ENCODE measurements at places on chromosomes 6 and 20.

- no peak for DNase-seq
Measured at GRCh38 chr6:140462453-140463311, 1088.2 kb upstream of the CITED2 start.

GRCh38 chr20:10578607-10579006, 95.2 kb downstream of the JAG1 start:
- DNase-seq: no peak

DNA sequence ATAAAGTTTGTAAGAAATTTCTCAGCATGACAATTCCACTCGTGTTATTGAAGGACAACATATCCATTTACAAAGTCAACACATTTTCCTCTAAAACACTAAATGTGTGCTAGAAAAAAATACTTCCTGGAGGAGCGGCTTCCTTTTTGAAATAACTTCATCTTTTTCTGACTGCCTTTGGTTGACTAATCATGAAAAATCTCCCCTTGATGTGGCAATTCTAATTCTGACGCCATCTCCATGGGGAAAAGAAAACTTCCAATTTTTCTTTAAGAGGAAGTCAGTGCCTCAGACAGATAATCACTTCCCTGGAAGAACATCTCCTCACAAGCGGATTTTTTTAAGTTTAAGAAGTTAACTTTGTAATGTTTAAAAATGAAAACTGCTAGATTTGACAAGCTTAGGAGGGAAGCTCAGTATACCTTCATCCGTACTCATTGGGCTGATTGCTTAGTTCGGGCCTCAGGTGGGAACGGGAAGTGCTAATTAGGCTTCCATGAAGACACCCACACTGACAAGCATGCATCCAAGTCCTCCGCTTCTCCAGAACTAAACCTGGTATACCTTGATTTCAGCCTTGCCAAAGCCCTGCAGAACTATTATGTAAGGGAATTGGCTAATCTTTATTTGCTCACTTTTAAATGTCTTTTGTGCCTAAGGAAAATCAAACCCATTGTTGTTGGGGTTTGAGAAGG, 35.1 kb upstream of the DUSP22 start:
- DNase-seq: no peak

DNA sequence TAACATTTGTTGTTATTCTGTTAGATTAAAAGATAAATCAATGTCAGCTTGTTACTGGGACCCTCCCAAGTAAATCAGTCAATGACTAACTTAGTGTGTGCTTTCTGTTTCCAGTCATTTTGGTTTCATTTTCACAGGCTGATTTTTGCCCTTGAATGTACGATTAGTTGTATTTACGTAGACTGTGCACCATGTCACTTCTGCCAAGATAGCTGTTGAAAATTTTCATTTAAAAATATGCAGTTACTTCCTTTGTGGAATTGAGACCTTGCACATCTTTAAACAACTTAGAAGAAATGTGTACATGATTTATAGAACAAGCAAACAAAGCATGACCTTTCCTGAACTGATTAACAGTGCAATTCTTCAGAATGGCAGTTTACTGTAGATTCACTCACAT, 944.8 kb upstream of the CITED2 start:
- no peak for DNase-seq

DNA sequence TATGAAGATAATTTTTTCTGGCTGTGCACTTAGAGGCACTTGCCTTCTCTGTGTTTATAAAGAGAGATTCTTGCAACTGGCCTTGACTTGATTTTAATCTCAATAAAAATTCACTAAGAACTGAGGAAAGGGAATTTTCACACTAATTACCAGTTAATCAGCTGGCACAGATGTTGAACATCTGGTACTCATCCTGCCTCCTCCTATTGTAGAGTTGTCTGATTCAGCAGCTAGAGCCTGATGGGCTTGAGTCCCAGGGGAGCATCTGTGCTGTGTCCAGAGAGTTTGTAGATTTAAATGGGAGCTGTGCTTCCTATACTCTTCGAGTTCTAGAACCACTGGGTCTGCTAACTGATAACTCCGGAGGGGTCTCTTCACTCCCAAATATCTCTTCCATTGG, 284.4 kb upstream of the RNF24 start:
- DNase-seq: no peak

- no peak for DNase-seq
Measured at GRCh38 chr6:15555101-15556038, 107.5 kb downstream of the DTNBP1 start.

DNA sequence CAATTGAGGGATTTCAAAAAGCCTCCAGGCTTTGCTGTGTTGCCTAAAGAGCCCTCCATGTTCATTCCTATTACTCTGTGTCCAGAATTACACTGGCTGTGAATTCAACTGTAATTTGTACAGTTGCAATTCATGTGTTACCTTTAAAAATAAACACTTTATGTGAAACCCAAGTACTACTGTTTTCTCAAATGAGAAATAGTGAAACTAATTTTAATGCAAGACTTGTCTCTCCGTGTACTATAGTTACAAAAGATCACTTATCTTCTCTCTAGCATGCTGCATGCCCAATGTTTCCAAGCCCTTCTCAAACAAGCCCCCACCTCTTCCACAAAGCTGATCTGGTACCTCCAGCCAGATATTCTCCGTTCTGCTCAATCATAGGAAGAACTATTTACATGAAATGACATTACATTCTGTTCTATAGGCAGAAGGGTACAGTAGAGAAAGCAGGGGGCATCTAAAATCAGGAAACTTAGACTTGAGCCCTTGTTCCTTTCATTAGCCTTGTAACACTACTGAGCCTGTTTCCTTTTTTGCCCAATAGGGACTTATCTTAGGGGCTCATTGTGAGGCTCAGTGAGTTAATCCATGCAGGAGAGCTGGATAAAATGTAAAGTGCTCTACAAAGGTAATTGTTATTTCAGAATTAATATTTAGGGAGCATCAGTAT, 12.3 kb upstream of the COL9A1 start:
- DNase-seq: no peak

All from SK-N-DZ (cell line).